Activated naive CD8-positive, alpha-beta T cell treated with anti-CD3 and anti-CD28 coated beads for 36 hours (primary cell): ENCODE measurements at places on chromosomes 5 and 9. TPM values are rescaled to one million over a fixed set of nuclear protein-coding genes. Genes with fewer than 3 reads are reported as not detected.

- no peak overlapping the region for H3K27ac ChIP-seq
- peaks cover 11% of the 10 kb centered on the region for H3K4me1 ChIP-seq
- H3K27me3 ChIP-seq = no peaks in the 10 kb centered on the region
- no peak for DNase-seq
- H3K36me3 ChIP-seq = peaks cover 15% of the 10 kb centered on the region
Observed at GRCh38 chr9:36358486-36358885, 41.6 kb downstream of the RNF38 start.

The PCSK1 gene
- not detected for total RNA-seq

- no peak overlapping the region for H3K27ac ChIP-seq
- no peaks in the 10 kb centered on the region for H3K27me3 ChIP-seq
- H3K4me3 ChIP-seq = no peak overlapping the region
- DNase-seq = no peak
Observed at GRCh38 chr5:41524174-41524573, 13.8 kb upstream of the PLCXD3 start.

DNA sequence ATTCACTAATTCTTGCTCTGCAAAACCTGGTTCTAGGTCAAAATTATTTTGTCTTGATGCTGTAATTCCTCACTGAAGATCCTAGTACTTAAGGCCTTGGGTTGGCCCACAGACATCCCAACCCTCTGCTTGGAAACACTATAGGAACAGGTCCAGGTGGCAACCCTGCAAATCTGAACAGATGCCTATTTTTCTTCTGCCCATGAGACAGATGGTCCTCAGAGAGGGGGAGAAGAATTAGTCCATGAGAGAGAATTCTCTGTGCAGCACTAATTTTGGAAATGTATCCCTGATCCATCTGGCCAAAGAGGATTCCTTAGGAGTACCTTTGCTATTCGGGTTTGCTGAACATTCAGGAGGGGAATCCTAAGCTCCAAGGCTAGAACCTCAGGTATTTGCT, 156.3 kb downstream of the ELAVL2 start:
- H3K36me3 ChIP-seq = no peaks in the 10 kb centered on the region
- H3K4me1 ChIP-seq = no peaks in the 10 kb centered on the region
- no peaks in the 10 kb centered on the region for H3K27me3 ChIP-seq
- no peak for DNase-seq
- H3K4me3 ChIP-seq = no peak overlapping the region
- no peak overlapping the region for H3K27ac ChIP-seq

- peaks cover 61% of the 10 kb centered on the region for H3K4me1 ChIP-seq
- peak overlapping the region; percentile 98 for H3K27ac ChIP-seq
- peak; percentile 48 for DNase-seq
- peaks cover 67% of the 10 kb centered on the region for H3K36me3 ChIP-seq
- H3K27me3 ChIP-seq = no peaks in the 10 kb centered on the region
- H3K4me3 ChIP-seq = peak overlapping the region; percentile 99
Observed at GRCh38 chr5:119355244-119355638, 578 bp upstream of the TNFAIP8 start.

- H3K27me3 ChIP-seq = no peaks in the 10 kb centered on the region
- DNase-seq = no peak
- H3K4me1 ChIP-seq = no peaks in the 10 kb centered on the region
- no peak overlapping the region for H3K4me3 ChIP-seq
- no peaks in the 10 kb centered on the region for H3K36me3 ChIP-seq
- no peak overlapping the region for H3K27ac ChIP-seq
Observed at GRCh38 chr5:33153831-33154230, 286.9 kb upstream of the TARS1 start.

The ZNF483 gene
- total RNA-seq = 1.5 TPM

- H3K4me3 ChIP-seq = peak overlapping the region; percentile 87
- DNase-seq = no peak
- peaks cover 19% of the 10 kb centered on the region for H3K36me3 ChIP-seq
Observed at GRCh38 chr9:111481885-111482636, 2.1 kb downstream of the ECPAS start.

DNA sequence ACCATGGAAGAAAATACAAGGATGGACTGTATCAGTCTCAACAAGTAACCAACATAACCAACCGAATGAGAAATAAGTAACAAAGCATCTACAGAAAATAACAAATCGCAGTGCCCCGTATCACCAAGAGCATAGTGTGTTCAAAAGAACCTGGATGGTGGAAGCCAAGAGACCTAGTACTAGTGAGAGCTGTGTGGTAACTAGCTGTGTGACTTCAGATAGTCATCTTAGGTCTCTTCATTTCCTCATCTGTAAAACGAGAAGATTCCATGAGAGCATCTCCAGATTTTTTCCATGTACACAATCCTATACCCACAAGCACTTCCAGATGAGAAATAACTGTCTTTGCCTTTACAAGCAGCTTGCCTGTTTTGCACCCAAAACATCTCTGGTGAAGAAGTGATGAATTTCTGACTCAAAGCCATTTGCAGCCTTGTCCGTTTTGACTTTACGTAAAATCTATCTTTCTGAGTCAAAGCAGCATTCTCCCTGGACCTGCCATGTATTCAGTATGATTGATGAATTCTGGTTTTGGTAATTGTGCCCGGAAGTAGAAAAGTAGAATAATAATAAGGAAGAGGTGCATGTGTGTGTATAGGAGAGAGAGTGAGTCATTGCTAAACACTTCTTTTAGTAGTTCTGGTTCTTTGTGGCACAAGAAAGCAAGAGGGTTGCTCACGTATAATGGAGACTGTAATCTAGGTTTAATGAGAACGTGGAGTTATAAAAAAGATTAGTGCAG, 41.0 kb downstream of the AOPEP start:
- DNase-seq = no peak
- H3K27ac ChIP-seq = no peak overlapping the region
- no peaks in the 10 kb centered on the region for H3K27me3 ChIP-seq
- peaks cover 3% of the 10 kb centered on the region for H3K4me1 ChIP-seq

The DDX4 gene
- total RNA-seq = not detected
